Activated CD4-positive, alpha-beta T cell treated with anti-CD3 and anti-CD28 coated beads, Interleukin-2, amount 10 ng/mL, durations not matched to agents 7 days and 5 days (primary cell): ENCODE measurements at places on chromosomes 6 and 20. TPM values are rescaled to one million over a fixed set of nuclear protein-coding genes. Genes with fewer than 3 reads are reported as not detected.
A peak's percentile ranks its signal among the peaks of the same experiment; 100 is the strongest.

LTB gene
- 585 TPM for total RNA-seq

GRCh38 chr6:154604119-154604518 is 93.6 kb upstream of the CNKSR3 start:
- H3K27me3 ChIP-seq = no peaks in the 10 kb centered on the region
- H3K27ac ChIP-seq = no peak overlapping the region
- H3K4me3 ChIP-seq = no peak overlapping the region
- no peak for DNase-seq

NOL7 gene
- total RNA-seq = 57.7 TPM

DNA sequence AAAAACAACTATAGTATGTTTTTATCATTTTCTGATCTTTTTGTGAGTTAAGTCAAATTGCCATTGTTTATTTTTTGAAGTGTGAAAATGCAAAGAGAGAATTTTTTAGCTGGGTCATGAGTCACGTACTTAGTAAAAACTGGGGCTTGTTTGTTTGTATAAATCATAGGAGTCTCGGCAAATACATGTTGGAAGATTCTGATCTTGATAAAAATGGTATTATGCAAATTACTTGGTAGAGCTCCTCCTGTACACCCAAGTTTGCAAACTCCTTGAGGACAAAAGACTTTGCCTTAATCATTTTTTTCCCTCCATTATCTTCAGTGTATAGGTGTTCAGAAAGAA is 25.8 kb downstream of the TBPL1 start:
- no peak overlapping the region for H3K4me3 ChIP-seq
- peaks cover 30% of the 10 kb centered on the region for H3K4me1 ChIP-seq
- peaks cover 19% of the 10 kb centered on the region for H3K36me3 ChIP-seq
- no peak for DNase-seq
- no peaks in the 10 kb centered on the region for H3K27me3 ChIP-seq
- H3K27ac ChIP-seq = no peak overlapping the region

GRCh38 chr20:51095633-51096521 is 73.0 kb upstream of the KCNG1 start:
- DNase-seq = no peak
- peaks cover 3% of the 10 kb centered on the region for H3K4me1 ChIP-seq
- no peak overlapping the region for H3K4me3 ChIP-seq

DNA sequence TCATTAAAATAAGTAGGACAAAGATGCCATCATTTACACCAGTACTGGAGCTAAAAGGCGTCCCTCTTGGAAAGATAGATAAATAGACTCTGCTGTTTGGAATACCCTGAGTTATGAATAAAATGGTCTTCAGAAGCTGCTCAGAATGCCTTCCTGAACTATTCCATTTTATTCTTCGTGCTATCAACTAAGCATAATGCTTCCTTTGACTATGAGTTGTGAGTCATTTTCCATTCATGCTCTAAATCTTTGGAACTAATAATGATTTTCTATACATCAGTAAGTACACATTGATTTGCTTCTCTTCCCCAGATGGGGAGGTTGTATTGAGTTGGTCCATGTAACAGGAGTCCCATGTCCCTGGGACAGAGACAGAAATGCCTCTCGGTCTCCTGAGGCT is 98.3 kb upstream of the PDE7B start:
- DNase-seq = no peak
- H3K4me3 ChIP-seq = no peak overlapping the region
- no peaks in the 10 kb centered on the region for H3K4me1 ChIP-seq
- peaks cover 3% of the 10 kb centered on the region for H3K27me3 ChIP-seq

DNA sequence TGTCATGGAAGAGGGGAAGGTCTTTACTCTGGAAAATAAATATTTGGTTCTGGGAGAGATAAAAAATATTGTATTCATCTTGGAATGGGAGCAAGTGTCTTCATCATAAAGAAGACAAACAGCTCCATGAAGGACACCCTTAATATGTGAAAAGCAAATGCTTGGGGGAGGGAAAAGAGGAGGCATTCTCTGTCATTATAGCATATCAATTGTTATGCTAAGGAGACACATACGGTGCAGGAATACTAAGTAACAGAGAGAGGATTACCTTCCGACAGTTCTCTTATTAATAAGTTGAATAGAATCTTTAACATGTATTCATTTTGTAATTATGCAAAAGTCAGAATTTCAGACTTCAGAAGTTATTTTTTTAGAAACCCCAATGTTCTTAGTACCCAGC is 634.4 kb downstream of the UTRN start:
- no peak overlapping the region for H3K4me3 ChIP-seq
- H3K27me3 ChIP-seq = peaks cover 29% of the 10 kb centered on the region
- peaks cover 1% of the 10 kb centered on the region for H3K4me1 ChIP-seq
- H3K36me3 ChIP-seq = no peaks in the 10 kb centered on the region

- DNase-seq = no peak
- H3K36me3 ChIP-seq = no peaks in the 10 kb centered on the region
- H3K4me1 ChIP-seq = no peaks in the 10 kb centered on the region
- H3K27ac ChIP-seq = no peak overlapping the region
These were observed 321.2 kb upstream of the ADGRB3 start for GRCh38 chr6:68313911-68314310.

GRCh38 chr6:1580109-1580508 is 29.6 kb upstream of the FOXC1 start:
- H3K27ac ChIP-seq = no peak overlapping the region
- no peaks in the 10 kb centered on the region for H3K4me1 ChIP-seq
- no peak overlapping the region for H3K4me3 ChIP-seq
- peaks cover 6% of the 10 kb centered on the region for H3K27me3 ChIP-seq
- no peak for DNase-seq
- no peaks in the 10 kb centered on the region for H3K36me3 ChIP-seq

DNA sequence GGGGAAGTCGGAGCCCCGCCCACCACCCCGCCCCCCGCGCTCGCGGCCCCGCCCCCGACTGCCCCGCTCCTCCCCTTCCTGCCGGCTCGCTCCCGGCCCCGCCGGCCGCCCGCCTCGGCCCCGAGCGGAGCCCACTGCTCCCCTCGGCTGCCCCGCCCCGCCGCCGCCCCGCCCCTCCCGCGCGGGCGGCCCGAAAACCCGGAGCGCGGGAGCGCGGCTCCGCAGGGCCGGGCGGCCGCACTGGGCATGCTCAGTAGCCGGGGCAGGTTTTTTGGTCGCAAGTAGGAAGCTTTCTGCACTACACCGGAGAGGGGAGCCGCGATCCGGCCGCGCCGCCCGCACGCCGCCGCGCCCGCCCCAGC is at the start of gene CDYL:
TSS of gene CDYL (plus strand) at position 274 of the 362 bp plus-strand sequence. CDS start 380 bp downstream, outside the sequence.
- peak within 1 kb of the TSS; percentile 81 for H3K4me3 ChIP-seq
- H3K27ac ChIP-seq = peak within 1 kb of the TSS; percentile 87
- peaks cover 41% of the 10 kb centered on the region for H3K4me1 ChIP-seq
- DNase-seq = peak; percentile 84
- H3K27me3 ChIP-seq = peaks cover 32% of the 10 kb centered on the region

- H3K27ac ChIP-seq = no peak overlapping the region
- no peaks in the 10 kb centered on the region for H3K36me3 ChIP-seq
- no peaks in the 10 kb centered on the region for H3K27me3 ChIP-seq
- no peak overlapping the region for H3K4me3 ChIP-seq
- no peaks in the 10 kb centered on the region for H3K4me1 ChIP-seq
These were observed 122.0 kb upstream of the NRSN1 start for GRCh38 chr6:24004062-24004461.

DNA sequence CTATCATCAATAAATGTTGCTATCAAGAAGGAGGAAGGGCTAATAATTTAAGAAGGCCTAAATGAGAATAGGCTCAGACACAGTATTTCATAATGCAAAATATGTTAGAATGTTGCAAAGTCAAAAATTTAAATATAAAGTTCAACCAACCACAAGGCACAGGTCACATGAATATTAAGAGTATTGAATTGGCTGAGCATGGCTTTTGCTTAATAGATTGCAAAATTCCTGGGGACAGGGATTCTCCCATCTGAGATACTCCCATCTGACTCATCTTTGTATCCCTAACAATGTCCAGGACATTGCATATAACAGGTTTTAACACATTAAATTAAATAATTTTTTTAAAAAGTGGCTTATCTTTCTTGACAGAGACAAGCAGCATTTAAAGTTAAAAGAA is 32.9 kb upstream of the UTRN start:
- no peak overlapping the region for H3K27ac ChIP-seq
- H3K4me1 ChIP-seq = peaks cover 11% of the 10 kb centered on the region

- no peaks in the 10 kb centered on the region for H3K27me3 ChIP-seq
- no peak overlapping the region for H3K4me3 ChIP-seq
- no peak for DNase-seq
- no peaks in the 10 kb centered on the region for H3K36me3 ChIP-seq
- H3K27ac ChIP-seq = no peak overlapping the region
These were observed 36.9 kb upstream of the FRMD1 start for GRCh38 chr6:168115748-168116437.
